Fibroblast of the aortic adventitia (primary cell): ENCODE measurements at places on chromosomes 5 and 9.

GRCh38 chr9:89362647-89363310 lies 44.5 kb downstream of the SECISBP2 start:
- no peak for DNase-seq

GRCh38 chr9:18721267-18721994 lies 247.5 kb downstream of the ADAMTSL1 start:
- DNase-seq, result no peak

GRCh38 chr9:82124090-82124489 lies 135.5 kb downstream of the SPATA31D1 start:
- peak; percentile 81 for DNase-seq

DNA sequence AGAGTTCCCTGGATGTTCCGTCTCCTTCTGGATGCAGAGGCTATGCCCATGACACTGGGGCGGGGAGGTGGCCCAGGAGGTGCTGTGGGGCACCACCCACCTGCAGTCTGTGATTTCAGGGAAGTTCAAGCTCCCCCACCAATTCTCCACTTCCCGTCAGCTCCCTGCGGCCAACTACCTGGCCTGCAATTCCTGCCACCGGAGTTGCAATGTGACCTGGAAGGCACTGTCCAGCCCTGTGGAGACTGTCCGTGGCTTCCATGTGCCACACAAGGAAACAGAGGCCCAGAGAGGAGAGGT lies 16.6 kb downstream of the GFI1B start:
- no peak for DNase-seq
